Activated T-cell treated with anti-CD3 and anti-CD28 coated beads, Interleukin-2, amount 50 U/mL, for 48 hours (primary cell): ENCODE measurements at places on chromosomes 11 and 22.

DNA sequence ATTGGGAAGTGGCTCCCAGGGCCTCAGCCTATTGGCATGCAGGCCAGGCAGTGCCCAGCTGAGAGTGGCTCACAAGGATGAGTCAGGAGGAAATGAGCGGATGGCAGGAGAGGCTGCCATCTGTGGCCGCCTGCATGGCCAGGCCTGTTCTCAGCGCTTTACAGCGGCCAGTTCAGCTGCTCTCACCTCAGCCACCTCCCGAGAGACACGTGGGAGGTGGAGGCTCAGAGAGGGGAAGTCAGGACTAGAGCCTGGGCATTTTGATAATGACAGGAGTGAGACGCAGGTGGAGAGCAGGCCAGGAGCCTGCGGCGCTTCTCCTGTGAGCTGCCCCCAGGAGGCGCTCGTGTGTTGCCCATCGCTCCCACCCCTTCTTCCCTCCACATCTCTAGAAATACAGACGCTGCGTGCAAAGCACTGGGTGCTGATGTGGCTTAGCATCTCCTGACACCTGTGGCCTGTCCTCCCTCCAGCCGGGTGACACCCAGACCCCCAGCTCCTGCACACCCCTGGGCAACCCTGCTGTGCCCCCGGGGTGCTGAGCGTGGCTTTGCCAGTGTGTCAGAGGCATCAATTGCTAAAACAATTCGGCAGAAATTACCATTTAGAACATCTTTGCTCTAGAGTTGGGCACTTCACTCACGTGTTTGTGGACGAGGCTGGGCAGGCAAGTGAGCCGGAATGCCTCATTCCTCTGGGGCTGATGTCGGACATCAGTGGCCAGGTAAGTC, 21.4 kb upstream of the PANX2 start:
- DNase-seq: peak; percentile 74

DNA sequence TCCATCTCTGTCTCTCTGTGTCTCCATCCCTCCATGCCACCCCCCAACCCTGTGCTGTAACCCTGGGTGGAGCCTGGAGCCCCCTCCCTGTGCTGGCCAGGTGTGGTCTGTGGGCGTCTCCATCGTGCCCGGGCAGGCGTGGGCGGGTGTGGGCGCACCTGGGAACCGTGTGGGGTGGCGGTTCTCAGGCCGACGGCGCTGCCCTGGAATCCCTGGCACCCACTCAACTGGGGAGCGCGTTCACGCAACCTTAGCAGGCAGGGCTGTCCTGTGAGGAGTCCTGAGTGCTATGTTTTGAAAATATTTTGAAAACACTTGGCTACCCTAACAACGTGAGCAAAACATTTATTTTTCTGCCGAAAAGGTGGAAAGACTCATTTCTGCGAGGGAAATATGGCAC, 4.7 kb downstream of the TNNT3 start:
- DNase-seq: no peak

GRCh38 chr22:25950111-25950510, 208.1 kb downstream of the MYO18B start:
- no peak for DNase-seq

GRCh38 chr11:72227316-72228228, 3.0 kb downstream of the INPPL1 start:
- DNase-seq: no peak

GRCh38 chr22:48241658-48242057, 1479.2 kb downstream of the TBC1D22A start:
- no peak for DNase-seq

GRCh38 chr11:44633641-44634040, 68.2 kb downstream of the CD82 start:
- no peak for DNase-seq

DNA sequence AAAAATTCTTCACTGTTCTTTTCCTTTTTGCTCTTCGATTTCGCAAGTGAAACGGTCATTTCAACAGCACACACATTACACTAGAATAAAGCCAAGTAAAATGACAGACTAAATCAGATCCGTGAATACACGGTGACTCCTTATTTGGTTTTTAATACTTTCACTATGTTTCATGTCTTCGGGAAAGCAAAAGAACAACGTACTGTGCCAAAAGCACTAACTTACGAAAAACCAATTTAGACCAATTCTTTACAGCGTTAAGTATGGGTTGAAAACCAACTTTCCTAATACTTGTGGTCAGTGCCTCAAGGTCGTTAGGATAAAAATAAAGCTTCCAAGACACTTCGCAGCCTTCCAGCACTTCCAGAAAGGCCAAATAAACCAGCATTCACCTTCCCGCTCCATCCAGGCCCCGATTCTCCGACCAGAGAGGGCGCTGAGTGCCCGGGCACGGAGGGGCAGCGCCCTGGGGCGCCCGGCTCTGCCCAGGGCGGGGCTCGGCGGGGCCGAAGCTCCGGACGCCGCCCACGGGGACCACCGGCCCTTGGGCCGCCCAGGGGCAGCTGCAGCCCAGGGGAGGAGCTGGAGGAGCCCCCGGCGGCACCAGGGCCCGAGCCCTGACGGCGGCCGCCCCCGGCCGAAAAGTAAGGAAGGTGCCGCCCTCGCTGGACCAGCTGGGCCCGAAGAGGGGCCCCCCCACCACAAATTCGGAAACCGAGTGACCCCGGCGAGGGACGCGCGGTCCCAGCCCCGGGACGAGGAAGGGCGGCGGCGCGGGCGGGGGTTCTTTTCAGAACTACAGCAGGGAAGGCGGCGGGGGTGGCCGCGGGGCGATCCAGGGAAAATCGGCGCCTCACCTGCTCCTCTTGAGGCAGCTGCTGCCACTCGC, 499 bp downstream of the ATL3 start:
- peak; percentile 60 for DNase-seq

DNA sequence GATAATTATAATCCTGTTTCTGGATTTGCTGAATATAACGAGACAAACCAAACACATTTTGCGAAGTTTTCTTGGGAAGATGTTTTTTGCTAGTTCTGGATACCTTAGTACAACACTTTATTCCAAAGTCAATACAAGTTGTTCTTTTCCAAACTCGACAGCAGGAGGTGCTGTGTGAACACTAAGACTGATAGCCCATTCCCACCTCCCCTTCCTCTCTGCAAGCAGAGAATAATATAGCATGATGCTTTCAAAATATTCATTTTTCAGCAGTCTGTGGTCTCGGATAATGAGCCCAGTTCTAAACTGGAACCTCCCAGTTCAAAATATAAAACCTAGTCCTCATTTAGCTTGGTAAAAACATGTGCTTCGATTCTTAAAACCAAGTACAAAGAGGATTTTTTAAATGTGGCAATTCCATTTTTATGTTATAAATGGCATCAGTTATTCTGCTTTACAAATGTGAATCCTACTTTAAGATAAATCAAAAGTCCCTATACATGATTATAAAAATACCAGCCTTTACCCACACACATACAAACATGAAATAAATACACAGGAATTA, 129.1 kb downstream of the DCDC1 start:
- DNase-seq: no peak

DNA sequence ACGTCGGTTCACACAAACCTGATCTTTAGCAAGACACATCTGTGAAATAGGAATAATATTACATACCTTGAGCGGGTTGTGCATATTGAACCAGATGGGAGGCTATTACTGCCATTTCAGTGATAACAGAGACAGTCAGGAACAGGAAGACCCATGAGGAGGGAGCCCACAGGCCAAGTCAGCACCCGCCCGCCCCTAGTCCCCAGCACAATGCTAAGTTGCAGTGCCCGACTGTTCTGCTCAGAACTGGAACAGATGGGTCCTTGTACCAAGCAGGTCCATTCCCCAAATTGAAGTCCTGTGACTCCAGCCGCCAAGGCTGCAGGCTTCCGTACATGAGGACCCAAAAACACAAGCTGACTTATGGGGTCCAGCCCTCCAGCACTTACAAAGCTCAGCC, 9.3 kb downstream of the CXCR5 start:
- DNase-seq: no peak

DNA sequence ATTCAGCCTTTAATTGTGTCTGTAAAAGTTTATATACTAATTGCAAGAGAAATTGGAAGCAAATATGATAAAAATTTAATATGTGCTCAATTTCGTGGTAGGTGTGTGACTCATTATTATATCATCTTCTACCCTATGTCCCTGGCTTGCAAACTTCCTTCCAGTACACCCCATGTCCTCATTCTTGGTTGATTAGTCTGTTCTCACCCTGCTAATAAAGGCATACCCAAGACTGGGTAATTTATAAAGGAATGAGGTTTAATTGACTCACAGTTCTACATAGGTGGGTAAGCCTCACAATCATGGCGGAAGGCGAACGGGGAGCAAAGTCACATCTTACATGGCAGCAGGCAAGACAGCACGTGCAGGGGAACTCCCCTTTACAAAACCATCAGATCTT, 11.9 kb downstream of the MRGPRX3 start:
- no peak for DNase-seq

DNA sequence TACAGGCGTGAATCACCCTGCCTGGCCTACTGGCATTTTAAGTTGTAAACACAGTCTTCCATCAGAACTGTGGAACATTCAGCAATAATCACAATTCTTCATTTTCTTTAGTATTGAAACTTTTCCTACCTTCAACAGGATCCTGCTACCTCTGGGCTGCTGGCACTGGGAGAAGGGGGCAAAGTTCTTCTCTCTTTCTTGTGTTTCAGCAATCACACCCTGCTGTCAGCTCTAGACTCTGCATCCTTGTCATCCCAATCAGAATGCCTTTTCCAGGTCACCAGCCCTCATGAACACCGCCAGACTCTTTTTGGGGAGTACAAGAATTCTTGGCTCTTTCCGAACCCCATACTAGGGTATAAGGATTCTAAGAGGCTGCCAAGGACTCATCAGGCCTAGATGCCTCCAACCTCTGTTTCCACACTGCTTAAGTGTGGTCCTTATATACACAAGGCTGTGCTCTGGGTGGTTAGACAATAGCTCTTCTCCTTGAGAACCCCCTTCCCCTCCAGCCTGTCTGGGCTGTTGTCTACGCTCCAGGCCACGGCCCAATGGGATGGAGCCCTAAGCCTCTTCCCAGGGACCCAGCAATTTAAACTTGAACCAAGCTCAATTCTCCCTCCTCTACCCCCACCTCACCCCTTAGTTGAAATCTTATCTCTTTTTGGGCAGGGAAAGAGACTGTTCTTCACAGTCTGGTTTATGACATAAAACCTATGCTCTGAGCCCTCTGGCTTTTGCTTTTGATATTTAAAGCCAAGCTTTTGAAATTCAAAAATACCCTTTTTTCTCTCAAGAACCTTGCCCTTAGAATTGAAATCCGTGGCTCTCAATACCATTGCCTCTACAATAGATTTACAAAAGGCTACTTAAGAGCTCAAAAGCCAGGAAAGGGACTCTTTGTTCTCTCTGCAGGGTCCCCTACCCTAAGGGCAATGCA, 327.4 kb downstream of the BUD13 start:
- no peak for DNase-seq

DNA sequence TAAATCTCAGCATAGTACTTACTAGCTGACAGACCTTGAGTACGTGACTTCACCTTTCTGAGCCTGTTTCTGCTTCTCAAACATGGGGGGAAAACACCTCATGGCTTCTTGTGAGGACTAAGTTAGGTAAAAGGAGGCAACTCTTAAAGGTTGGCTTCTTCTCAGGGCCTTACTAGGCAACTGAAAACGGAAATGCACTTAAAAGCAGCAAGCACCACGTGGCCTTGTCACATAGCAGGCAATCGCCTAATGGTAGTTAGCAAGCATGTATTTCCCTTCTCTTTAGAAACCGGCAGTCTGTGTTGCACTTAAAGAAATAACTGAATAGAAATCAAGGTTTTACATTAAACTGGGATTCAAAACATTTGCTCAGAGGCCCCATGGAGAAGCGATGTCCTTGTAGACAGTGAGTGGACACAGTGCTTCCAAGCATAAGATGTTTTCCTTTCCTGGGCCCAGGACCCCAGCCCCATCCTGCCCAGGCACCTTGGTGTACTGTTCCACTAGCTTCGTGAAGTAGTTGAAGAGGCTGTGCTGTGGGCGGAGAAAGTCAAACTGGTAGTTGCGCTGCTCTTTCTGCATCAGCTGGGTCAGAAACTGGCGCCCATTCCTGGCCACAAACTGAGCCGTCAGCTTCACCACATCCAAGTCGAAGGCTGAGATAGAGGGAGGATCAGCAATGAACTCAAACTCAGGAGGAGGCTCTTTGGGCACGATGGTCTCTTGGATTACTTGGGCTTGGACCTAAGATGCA, 12.1 kb downstream of the SF3A1 start:
- DNase-seq: peak; percentile 66

- no peak for DNase-seq
Observed at GRCh38 chr11:69541001-69541285, 59.5 kb downstream of the LINC01488 start.

DNA sequence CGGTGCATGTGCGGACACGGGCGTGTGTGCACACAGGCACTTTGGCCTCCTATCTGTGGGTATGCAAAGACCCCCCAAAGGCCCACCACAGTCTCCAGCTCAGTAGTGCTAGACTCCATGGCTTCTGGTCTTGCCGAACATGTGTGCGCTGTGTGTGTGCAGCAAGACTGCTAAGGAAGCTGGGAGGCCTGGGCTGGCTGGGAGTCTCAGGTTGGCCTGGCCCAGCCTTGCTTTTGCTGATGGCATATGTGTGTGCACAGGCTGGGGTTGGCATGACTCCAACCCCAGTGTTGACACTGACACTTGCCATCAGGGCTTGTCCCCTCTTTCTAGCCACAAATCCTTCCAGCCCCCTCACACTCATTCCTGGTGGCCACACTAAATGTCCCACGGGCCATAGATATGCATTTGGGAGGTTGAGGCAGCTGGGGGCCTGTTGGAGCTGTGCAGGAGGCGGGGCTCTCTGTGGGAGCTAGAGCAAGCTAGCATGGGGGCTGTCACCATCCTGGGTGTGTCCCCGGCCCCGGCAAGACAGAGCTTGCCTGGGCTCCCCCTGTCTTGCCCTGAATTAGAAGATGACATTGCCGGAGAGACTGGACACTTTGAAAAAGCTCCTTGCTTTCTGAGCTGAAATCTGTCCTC, 60.9 kb upstream of the NECTIN1 start:
- DNase-seq: no peak

DNA sequence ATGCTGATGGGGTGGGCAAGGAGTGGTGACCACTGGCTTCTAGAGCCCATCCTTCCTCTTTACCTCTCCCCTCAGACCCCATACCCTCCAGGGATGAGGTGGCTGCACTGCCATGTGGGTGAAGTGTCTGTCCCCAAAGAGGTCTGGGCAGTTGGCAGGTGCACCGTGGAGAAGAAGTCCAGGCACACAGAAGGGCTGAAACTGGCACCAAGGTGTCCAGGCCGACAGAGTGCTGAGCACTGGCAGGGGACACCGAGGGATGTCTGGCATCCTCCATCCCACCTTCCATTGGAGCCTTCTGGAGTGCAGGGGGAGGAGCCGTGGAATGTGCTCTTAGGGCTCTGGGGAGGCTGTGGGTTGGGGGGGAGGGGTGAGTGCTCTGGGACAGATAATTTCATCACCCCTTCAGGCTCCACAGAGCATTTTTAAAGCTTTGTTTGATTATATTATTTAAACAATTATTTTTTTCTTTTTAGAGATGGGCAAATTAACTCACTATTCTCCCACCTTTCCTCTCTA, 37.9 kb downstream of the PKNOX2 start:
- DNase-seq: no peak
